ENCODE measurements at places on chromosomes 7 and 10. TPM values are rescaled to one million over a fixed set of nuclear protein-coding genes. Genes with fewer than 3 reads are reported as not detected.
A peak's percentile ranks its signal among the peaks of the same experiment; 100 is the strongest.

DNA sequence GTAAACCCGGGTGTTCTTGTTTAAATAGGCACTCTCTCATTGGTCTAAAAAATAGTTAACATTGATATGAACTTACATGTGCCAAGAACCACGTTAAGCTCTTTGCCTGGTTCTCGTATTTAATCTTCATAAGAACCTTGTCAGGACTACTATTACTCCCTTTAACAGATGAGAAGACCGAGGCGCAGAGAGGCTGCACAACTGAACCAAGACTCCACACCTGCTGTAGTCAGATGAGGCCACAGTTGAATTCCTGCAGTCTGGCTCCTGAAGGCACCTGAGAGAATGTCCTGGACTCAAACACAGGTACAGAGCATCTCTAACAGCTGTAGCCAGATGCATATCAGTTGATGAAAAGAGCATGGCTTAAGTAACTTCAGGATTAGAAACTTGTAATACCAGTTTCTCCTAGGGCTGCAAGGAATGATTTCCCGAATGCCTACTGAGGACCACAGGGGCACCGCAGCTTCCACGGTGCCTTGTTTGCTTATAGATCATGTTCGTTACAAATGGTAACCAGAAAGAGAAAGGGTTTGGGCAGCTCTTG, 9.5 kb downstream of the DDC start:
- DNase-seq = peak; percentile 77

DNA sequence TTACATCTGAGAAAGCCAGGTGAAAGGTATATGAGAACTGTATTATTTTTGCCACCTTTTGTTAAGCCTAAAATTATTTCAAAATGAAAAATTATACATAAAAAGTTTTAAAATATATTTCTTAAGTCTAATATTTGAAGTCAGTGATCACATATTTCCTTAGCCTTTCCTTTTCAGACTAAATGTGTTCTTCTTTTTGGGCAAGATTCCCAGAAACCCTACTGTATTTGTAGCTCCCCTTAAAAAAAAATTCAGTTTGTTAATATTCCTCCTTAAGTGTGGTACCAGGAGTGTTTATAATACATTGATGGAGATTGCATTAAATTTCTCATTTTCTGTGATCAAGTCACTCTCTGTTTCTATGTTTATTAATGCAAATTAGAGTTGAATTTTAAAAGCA, 22.8 kb downstream of the DNAJC1 start:
- DNase-seq = no peak

DNA sequence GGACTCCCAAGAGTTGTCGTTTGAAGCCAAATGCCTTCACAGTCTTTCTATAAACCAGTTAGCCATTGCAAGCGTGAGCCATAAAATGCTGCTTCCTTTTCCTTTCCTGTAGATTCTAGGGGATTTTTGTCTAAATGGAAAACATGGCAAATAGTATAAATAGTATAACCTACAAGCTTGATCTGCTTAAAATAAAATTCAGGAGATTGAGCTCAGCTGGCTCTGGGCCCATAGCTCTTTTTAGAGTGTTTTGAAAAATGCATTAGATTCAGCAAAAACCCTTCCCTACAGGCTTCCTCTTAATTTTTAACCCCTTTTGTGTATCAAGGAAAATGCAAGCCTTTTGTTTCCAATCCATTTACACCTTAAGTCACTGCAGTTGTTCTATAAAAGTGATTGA, 190.1 kb upstream of the GDF10 start:
- DNase-seq = no peak

Gene ADRA2A
- total RNA-seq = not detected

Gene SRPK2
- total RNA-seq = 66.0 TPM

Measured in PC-9 (cell line).